IMR-90 (cell line): ENCODE measurements at places on chromosomes 13 and 19. TPM values are rescaled to one million over a fixed set of nuclear protein-coding genes. Genes with fewer than 3 reads are reported as not detected.

The CXCL17 gene
- total RNA-seq, result not detected in 2 replicates

DNA sequence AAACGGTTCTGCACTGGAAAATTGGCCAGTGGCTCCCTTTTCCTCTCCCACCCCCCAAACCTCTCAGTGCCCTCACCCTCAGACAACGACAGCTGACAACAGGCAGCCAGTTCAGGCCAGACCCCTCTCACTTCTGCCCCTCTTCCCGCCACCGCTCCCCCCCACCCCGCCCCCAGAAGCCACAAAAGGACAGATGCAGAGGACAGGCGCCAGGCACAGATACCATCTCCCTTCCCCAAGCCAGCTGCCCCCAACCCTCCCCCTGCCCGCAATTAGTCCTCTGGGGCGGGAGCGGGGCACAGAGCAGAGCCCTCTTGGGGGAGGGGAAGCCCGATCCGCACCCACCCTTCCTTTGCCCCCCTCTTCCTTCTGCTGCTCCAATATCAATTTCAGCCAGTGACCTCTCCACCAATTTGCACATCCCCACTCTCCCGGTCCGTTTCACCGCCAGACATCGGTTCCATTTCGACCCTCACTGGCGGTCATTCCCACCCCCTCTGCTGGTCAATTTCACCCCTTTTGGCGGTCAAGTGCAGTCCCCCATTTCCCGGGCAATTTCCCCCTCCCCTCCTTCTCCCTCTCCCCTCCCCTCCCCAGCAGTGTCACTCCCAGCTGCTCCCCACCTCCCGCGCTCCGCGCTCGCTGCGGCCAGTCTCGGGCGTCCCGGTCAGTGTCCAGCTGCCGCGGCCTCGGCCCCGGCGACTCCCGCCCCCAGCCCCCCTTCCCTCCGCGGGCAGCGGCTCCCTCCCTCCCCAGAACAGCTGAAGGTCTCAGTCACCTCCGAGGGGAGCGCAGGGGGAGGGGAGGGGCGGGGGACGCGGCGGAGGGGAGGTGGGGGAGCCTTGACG, at the start of gene SHD:
Gene SHD (plus strand): TSS at position 848 of the 848 bp plus-strand sequence. CDS start 798 bp downstream, outside the sequence.
- DNase-seq, result no peak

- DNase-seq, result no peak
Observed at GRCh38 chr13:57630661-57631595, 616 bp upstream of the PCDH17 start.

- DNase-seq, result no peak
Observed at GRCh38 chr13:92259523-92259922, 861.1 kb downstream of the GPC5 start.

DNA sequence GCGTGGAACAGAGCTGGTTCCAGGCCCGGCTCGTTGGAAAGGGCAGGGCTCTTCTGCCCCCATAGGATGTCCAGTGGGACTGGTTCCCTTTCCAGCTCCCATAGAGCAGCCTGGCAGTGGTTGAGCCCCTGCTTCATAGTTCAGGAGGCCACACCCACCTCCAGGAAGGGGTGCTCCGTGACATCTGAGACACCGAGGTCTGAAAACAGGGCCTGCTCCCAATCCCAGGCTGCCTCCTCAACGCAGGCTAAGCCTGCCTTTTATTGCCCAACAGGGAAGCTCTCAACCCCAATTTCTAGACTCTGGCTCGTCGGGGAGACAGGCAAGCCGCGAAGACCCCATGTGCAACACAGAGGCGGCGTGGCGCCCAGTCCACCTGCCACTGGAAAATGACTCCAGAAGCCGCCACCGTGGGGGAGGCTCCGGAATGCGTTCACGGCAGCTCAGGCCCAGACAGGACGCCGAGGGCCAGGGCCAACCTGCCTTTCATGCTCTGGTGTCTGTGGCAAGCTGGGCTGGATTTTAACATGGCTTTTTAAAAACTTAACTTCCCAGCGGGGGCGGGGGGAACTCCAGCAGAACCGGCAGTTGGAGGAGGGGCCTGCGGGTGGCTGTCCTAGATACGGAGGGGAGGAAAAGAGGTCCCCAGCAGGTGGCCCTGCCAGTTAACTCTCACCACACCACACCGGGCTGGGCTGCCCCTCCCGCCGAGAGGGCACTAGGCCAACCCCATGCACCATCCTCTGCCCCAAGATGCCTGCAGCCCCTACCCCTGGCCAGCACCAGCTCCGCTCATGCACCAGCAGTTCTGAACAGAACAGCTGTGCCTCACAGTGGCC, 17.9 kb upstream of the TINCR start:
- no peak for DNase-seq

The KLK12 gene
- total RNA-seq, result not detected in 2 replicates

GRCh38 chr13:40943073-40943472, 76.0 kb downstream of the ELF1 start:
- DNase-seq, result no peak

- DNase-seq, result no peak
Observed at GRCh38 chr13:71169180-71169579, 697.8 kb downstream of the DACH1 start.

- no peak for DNase-seq
Observed at GRCh38 chr19:28393574-28394336, 819.2 kb downstream of the UQCRFS1 start.

- DNase-seq, result peak; percentile 82
Observed at GRCh38 chr13:26442541-26442940, 114.9 kb upstream of the WASF3 start.

GRCh38 chr13:55245005-55245644, 1895.6 kb upstream of the PRR20A start:
- DNase-seq, result no peak

- peak; percentile 21 for DNase-seq
Observed at GRCh38 chr19:29467824-29468401, 57.9 kb upstream of the VSTM2B start.

The ZNF560 gene
- 0.90 and 1.1 TPM in 2 replicates for total RNA-seq

The NFIC gene
- total RNA-seq, result 21.9 and 26.9 TPM in 2 replicates

- peak; percentile 85 for DNase-seq
Observed at GRCh38 chr19:12052497-12053169, at the start of gene ZNF878. Gene ZNF878 (minus strand): TSS chr19:12052961. CDS start chr19:12052801, 160 bp downstream.

DNA sequence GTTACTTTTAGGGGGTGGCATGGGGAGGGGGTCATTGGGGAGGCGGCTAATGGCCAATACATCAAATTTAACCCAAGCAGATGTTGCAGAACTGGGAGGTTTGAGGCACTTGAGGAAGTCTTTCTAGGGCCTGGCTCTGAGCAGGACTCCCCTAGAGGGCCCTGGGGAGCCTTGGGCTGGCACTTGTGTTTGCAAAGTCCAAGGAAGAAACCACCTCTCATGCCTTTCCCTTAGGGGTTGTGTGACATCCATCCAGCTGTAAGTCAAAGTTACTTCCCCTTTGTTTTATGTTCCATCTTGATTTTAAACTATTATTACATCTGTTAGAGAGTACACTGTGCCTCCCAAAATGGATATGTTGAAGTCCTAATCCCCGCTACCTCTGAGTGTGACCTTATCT, 159.9 kb downstream of the KATNAL1 start:
- no peak for DNase-seq

DNA sequence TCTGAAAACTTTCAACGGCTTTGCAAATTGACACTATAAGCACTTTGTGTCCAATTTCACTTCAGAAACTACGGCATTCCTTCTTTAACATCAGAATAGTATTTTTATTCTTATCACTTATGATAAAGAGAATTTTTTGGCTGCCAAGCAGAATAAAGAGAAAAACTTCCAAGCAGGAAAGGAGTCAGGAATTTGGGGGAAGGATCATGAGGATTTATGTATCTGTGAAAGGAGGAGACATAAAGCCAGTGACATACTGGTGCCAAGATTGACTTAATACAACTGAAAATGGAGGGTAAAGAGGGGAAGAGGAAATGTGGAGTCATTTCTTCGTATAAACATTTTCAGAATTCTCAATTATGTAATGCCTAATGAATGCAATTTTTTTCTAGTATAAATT, 94.7 kb downstream of the RBM26 start:
- peak; percentile 69 for DNase-seq

The C2CD4C gene
- total RNA-seq, result under 0.01 TPM in 2 replicates

The SEMA6B gene
- total RNA-seq, result 0.18 and 0.28 TPM in 2 replicates

The ZNF493 gene
- total RNA-seq, result 3.4 and 5.8 TPM in 2 replicates

The ONECUT3 gene
- total RNA-seq, result not detected in 2 replicates

GRCh38 chr19:8096071-8096470, 43.5 kb downstream of the CCL25 start:
- no peak for DNase-seq

- DNase-seq, result peak; percentile 95
Observed at GRCh38 chr13:41668130-41668757, 210.9 kb downstream of the RGCC start.

GRCh38 chr13:50198508-50198907, 183.3 kb downstream of the KCNRG start:
- DNase-seq, result peak; percentile 20

DNA sequence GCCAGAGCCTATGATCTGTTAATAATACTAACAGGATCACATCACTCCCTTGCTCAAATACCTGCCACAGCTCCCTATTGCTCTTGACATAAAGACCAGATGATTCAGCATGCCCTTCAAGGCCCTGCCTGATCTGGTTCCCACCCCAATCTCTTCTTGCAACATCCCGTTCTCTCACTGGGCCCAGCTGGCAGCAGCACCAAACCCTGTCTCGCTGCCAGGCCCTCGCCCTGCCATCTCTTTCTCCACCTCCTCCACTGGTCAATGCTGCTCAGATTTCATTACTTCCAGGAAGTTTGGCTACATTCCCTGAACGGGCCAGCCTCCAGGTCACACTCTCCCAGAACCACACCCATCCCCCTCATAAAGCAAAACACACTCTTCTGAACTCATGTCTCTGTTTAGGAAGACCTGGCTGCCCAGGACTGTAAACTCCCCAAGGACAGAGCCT, 8.6 kb upstream of the BCAT2 start:
- peak; percentile 79 for DNase-seq

The USHBP1 gene
- not detected in 2 replicates for total RNA-seq

DNA sequence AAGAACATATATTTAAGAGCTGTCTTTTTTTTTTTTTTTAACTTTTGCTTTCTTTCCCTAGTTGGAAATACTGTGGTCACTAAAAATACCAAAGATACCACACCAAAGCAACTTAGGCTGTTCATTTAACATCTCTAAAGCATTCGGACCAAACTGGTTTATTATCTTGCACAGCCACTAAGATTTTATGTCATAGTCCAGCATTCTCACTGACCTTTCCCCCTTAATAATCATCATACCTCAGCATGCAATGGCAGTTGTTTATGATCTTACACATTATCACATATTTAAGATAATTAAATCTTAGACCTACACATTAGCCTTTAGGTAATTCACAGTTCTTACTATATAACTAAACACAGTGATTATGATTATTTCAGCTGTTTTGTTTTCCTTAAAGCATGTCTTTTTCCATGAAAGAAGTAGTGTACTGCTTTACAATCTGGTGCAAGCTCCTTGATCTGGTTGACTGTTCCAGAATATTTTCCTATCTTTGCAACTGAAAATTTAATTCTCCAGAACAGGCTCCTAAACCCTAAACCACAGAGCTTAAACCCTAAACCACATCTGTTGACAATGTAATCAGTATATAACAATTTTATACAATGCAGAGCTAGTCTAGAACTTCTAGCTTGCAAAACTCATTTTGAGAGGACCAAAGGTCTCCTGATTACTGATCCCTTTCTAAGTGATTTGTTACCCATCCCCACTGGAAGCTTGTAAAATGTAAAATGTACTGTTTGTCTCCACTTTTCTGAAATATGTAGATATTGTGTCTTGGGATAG, 74.2 kb downstream of the CDK8 start:
- DNase-seq, result no peak

DNA sequence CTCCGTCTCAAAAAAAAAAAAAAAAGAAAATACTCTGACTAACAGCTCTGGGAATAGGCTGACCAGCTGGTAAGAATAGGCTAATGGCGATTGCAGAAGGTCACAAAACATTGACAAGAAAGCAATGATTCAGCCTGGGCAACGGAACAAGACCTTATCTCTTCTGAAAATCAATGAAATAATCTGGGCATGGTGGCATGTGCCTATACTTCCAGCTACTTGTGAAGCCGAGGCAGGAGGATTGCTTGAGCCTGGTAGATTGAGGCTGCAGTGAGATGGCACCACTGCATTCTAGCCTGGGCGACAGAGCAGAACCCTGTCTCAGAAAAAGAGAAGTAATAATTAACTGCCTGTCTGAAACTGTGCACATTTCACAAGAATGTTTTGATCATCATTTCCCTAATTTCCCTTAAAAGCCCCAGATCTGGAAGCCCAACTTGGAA, 18.8 kb upstream of the MTRF1 start:
- DNase-seq, result no peak

The KIR3DL1 gene
- not detected in 2 replicates for total RNA-seq

- no peak for DNase-seq
Observed at GRCh38 chr13:62779161-62779560, 1363.5 kb upstream of the PCDH20 start.

The BORCS8 gene
- 14.7 and 16.7 TPM in 2 replicates for total RNA-seq

The SYNGR4 gene
- total RNA-seq, result not detected in 2 replicates

DNA sequence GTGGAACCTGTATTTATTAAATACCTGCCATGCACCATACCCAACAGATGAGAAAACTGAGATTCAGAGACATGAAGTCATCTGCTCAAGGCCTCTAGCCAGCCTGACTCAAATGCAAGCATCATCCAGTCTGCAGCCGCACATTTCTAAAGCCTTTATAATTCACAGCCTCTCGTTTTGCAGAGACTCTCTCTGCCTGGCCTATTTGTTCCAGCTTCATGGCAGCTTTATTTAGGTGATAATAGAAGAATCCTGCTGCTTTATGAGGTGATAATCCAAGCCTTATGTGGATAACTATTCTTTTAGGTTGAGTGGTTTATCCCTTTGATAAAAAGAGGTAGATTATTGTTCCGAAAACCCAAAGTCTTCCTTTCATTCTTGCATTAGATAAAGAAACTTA, 58.4 kb downstream of the OXGR1 start:
- no peak for DNase-seq
